Stimulated activated CD8-positive, alpha-beta memory T cell treated with anti-CD3 and anti-CD28 coated beads, Interleukin-4, amount 100 ng/mL, for 24 hours (primary cell): ENCODE measurements at places on chromosomes 3 and 15.

DNA sequence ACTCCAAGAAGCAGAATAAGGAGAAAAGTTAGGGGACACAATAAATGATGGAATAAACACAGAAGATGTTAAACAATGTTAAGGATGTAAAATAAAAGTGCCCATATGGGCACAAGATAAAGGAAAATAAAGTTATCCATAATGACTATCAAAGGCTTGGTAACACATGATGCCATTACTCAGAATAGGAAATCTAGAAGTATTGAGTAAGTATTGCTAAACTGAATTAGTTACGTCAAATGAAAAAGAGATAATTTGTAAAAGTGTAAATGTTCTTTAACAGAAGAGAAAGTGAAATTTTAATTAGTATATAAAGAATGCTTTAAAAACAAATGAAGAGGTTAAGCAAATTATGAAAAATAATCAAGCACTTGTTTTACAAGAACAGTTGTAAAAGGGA lies 6.7 kb downstream of the COPS2 start:
- DNase-seq = no peak

DNA sequence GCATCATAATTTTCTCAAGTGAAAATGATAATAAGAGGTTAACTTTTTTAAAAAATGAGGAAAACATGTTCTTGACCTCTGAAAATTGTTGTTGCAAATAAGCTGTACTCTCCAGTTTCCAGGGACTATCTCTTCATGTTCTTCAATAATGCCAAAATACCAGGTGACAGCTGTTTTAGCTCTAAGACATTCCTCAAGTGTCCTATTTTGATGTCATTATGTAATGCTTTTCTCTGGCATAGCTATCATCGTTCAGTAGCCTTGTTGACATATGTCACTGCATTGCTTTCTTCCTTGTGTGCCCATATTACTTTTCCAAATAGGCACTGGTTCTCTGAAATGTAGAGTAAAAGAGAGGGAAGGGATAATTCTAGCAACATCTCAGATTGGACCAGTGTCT lies 5.7 kb upstream of the FILIP1L start:
- no peak for DNase-seq

DNA sequence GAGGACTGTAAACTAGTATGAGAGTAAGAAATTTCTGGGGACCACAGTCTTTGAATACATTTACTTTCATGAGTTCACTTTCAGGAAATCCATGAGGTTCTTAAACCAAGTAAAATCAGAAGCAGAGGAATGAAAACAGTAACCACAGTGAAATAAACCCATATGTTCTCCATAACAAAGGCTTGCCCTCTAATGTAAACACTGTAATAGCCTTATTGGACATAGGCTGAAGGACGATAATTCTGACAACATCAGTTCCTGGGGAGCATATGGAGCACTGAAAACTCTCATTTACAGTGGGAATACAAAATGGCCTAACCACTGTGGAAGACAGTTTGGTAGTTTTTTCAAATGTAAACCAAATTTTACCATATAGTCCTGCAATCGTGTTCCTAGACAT lies 965.8 kb downstream of the NSUN3 start:
- no peak for DNase-seq

DNA sequence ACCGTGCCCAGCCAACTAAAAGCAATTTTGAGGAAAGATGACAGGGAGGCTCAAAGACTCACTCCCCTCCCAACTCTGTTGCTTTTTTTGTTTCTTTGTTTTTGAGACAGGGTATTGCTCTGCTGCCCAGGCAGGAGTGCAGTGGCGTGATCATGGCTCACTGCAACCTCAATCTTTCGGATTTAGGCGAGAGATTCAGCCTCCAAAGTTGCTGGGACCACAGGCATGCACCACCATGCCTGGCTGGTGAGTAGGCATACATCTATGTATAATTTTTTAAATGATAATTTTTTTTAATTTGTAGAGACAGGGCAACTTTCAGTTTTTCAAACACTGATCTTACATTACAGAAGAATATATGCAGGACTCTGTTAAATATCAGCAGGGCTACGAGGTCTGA lies 15.8 kb upstream of the THUMPD3 start:
- DNase-seq = no peak

DNA sequence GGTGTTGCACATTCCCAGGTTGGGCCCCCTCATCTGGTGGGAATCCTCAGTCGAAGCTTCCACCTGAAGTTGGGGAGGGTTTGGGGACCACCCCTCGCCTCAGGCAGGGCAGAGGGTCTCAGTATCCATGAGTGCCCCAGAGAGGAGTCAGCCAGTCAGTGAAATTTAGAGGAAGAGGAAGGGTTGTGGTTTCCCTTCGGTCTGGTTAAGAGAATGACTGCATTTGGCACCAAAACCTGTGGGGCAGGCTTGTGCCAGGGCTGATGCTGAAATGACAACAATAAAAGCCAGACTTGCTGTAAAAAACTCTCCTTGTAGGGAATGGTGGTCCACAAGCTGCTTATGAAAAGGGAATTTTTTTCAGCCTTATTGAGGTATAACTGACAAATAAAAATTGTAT lies 22.6 kb downstream of the LMCD1 start:
- no peak for DNase-seq

DNA sequence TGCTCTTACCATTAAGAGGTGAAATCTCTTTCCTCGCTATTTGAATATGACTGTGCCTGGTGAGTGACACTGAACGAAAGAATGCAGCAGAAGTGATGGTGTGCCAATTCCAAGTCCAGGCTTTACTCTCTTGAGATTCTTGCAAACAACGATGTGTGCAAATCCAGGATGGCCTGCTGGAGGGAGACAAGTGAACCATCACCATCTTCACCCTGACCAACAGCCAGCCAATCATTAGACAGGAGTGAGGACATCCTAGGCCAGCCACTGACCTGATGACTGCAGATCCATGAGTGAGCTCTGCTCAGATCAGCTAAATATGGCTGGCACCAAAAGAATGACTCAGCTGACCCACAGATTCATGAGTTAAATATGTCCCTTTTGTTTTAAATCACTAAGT lies 878.0 kb downstream of the PDCD6IP start:
- no peak for DNase-seq

DNA sequence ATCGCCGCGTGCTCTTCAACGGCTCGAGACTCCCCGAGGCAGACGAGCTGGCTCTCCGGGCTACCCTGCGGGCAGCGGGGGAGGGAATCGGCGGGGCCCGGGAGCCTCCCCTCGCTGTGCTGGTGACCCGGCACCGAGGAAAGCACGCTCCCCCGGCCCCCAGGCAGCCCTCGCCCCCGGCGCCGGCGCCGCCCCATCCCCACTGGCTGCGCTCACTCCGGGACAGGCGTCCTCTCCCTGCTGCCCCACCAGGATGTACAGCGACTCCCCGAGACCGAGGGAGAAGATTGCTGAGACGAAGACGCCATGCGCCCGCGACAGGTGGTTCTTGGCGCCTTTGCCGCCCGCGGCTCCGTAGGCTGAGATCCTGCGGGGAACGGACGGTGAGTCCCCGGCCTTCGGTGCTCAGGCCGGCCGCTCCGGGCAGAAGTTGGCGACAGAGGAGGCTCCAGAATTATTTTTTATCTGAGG lies 1.7 kb downstream of the LTK start:
- no peak for DNase-seq

- DNase-seq = no peak
These were observed 5.4 kb downstream of the VIPR1 start for GRCh38 chr3:42507761-42508335.

GRCh38 chr3:47362701-47363100 lies 18.1 kb upstream of the PTPN23 start:
- DNase-seq = no peak

DNA sequence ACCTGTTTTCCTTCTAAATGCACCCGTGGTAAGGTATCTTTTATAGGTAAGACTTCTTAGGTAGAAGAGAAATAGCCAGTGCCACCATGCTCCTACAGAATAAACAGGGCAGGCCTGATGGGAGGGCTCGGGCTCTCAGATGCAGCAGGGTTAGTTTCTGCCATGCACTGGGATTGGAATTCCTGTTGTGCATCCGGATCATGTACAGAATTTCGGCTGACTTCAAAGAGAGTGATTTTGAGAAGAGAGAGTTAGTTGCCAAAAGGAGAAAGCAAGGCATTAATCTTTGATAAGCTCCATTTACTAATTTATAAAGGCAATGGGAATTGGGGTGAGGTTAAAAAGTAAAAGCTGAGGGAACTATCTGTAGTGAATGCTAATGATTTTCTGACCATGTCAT lies 211.2 kb downstream of the WDR72 start:
- no peak for DNase-seq

DNA sequence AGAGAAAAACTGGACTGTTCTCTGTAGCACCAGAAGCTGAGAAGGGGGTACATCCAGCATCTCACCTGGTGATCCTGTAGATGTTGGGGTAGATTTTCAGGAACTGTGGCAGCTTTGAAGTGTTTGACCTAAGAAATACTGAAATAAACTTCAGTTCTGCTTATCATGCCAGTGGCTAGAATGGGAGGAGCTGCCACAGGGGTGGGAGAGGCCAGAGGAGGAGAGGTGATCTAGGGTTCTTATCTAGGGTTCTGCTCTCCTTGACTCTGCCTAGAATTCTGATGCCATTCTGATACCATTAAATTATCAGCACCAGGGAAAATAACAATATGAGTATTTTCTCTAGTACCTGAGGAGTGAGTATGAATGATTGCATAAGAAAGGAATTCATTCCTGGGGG lies 10.2 kb upstream of the CPOX start:
- no peak for DNase-seq

DNA sequence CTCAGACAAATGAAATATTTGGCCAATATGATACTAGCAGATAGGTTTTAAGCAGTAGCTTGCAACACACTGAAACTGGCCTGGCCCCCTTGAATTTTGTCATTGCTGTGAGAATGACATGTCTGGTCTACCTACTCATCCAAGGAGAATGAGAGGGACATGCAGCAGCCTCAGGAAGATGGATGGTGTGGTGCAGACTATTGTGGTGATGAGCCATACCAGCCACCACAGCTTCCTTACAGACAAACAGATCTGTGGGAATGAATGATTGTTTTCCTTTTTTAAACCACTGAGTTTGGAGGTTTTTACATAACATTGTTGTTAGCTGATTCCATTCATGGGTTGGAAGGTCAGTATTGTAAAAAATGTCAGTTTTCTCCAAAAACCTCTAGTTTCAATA lies 133.7 kb upstream of the POU1F1 start:
- no peak for DNase-seq

DNA sequence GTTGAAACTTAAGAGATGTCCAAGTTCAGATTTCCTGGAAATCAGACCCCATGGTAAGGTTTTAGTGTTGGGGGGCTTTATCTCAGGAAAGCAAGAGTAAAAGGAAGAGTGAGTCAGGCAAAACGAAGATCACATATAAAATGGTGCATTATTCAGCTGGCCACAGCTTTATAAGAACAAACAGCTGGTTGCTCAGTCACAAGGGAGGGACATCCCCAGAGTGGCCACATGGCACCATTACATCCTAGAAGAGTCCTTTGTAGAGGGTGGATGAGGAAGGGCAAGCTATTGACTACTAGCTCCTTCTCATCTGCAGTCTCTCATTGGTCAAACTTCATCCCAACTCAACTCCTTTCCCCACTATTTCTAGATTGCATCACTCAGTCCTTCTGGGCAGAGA lies 68.3 kb upstream of the COL8A1 start:
- DNase-seq = no peak

- DNase-seq = no peak
These were observed 685.8 kb upstream of the CCDC54 start for GRCh38 chr3:106691476-106691875.

DNA sequence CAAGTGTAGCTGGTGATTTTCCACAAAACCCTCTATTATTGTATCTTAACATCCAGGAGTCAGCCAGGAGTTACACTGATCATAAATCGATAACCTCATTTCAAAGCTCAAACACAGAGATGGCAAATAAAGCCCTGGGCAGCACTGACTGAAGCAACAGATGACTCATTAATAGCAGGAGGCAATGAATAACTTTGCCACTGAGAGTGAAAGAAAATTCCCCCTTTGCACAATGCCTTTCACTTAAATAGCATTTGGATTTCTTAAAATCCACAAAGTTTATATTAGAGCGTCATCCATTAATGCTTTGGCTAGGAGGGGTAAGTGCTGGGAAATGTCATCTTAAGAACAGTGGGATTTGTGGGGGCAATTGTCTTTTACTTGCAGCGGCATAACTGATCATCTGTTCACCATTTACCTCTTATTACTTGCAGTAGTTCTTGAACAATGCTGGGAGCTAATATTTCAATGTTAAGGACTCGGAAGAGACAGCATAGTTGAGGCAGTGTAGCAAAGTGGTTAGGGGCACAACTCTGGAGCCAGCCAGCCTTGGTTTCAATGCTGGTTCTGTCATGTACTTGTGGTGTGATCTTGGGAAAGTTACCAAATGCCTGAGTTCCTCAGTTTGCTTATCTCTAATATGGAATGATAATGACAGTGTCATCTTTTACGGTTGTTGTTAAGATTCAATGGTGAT lies 630.4 kb upstream of the TBL1XR1 start:
- DNase-seq = no peak
